ENCODE measurements at places on chromosomes 3 and 15.
A peak's percentile ranks its signal among the peaks of the same experiment; 100 is the strongest.

DNA sequence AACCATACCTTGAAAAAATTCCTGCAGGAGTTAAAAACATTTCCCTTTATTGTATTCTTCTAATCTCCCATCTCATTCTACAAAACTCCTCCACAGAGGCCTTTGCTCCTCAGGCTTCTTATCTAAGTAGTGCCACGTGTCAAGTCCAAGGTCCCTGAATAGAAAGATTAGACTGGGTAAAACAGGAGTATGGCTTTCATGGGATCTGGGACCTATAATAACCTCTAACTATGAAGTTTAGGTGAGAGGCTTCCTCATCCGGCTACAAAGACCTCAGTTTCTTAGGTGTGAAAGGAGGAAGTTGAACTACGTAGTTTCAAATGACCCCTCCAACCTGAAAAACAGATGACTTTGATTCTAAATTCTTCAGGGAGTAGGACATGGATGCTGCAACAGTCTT, 20.0 kb downstream of the GPR15 start:
- DNase-seq = no peak

DNA sequence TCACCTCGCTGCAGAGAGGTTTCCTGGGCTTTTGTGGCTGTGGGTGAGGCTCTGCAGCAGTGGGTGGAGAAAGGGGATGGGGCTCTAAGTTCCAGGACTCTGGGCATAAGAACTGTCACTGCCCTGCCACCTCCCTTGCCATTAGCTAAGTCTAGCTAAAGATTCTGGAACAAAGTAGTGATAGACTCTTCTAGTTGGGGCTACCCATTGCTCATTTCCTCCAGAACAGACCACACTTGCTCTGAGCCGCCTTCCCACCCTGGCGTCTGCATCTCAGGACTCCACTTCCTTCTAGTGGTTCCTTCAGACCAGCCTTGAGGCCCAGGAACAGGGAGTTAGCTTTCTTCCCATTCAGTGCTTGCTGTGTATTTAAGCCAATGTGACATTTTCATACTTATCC, 7.5 kb downstream of the ARHGAP31 start:
- DNase-seq = no peak

DNA sequence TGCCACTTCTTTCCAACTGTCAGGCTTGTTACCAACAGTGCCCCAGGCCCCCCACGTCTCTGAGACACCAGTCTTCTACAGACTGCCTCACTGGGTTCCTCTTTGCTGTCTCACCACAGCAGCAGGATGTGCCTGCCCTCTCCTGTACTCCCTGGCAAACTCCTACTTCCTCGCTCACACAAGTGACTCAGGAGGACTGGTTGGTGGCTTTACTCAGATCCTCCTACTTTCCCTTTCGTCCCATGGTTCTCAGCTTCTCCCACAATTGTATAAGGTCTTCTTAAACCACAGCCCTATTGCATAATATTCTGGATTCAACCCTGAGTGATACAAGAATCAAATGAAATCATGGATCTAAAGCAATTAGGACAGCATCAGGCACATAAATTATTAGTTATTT, 246.6 kb upstream of the PROK2 start:
- DNase-seq = no peak

GRCh38 chr3:132486099-132486498, 68.8 kb downstream of the DNAJC13 start:
- DNase-seq = no peak

DNA sequence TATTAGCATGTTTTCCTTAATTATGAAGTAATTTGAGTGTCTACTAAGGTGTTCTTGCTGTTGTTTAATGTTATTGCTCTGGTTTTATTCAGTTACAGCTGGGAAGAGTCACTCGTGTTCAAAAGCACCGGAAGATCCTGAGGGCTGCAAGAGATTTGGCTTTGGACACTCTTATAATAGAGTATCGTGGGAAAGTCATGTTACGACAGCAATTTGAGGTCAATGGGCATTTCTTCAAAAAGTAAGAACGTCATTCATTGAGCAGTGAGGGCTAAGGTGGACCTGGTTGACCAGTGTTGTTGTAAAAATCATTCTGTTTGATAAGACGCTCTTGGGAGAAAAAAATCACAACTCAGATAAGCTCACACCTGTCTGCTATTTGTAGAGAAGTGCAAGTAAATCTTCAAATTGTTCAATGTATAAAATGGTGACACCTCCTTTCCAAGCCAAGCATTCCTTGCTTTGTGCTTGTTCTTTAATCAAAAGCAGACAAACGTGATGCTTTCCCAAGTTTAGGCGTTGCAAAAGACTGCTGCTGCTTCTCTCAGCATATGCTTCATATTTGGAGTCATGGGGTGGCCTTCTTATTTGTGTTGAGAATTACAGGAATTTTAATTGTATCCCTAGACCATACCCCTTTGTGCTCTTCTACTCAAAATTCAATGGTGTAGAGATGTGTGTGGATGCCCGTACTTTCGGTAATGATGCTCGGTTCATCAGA, 44.2 kb downstream of the SETD5 start:
- DNase-seq = no peak

DNA sequence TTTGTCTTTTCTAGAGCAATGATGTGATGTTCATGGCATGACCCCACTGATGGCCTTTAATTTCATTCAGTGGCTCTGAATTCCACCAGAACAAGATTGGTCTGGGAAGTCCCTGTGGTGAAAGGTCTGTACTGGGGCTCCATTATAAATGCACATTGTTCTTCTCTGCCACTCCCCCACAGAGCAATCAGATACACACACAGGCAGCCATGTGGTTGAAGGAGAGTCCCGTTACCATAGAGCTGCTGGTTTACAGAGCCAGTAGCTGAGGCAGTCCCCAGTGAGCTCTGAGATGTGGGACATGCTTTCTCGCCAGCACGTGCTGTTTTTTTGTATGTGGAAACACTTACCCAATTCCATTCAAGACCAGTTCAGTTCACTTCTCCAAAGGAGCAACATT, 172.7 kb upstream of the TRIM42 start:
- no peak for DNase-seq

GRCh38 chr3:172559020-172559419, 35.8 kb upstream of the TNFSF10 start:
- no peak for DNase-seq

- no peak for DNase-seq
These were observed 917 bp downstream of the LNP1 start for GRCh38 chr3:100402256-100402655.

DNA sequence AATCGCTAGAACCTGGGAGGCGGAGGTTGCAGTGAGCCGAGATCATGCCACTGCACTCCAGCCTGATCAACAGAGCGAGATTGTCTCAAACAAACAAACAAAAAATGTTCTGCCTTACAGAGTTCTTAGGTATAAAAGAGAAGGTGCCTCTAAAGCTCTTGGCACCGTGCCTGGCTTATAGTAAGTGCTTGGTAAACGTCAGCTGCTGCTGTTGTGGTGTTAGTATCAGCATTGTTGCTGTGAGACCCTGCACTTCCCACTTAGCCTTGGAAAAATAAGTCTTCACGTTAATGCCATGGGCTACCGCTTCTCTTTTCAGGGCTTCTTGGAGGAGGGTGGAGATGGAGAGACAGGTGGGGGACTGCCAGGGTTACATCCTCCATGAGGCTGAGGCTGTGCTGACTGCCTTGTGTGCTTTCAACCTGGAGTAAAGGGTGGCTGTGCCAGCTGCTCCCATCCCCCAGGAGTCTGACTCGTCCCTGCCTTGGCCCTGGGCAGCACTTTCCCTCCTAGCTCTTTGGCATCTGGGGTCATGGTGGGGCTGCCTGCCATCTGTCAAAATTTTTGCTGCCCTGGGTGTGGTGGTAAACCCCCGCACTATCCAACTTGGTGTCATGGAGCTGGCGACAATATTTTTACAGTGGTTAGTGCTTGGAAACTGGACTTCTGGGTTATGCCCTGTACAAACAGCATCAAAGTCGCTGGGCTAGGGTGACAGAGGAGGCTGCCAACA, 17.8 kb downstream of the FLNB start:
- peak; percentile 84 for DNase-seq

GRCh38 chr3:123412076-123412475, 36.8 kb downstream of the ADCY5 start:
- DNase-seq = no peak

DNA sequence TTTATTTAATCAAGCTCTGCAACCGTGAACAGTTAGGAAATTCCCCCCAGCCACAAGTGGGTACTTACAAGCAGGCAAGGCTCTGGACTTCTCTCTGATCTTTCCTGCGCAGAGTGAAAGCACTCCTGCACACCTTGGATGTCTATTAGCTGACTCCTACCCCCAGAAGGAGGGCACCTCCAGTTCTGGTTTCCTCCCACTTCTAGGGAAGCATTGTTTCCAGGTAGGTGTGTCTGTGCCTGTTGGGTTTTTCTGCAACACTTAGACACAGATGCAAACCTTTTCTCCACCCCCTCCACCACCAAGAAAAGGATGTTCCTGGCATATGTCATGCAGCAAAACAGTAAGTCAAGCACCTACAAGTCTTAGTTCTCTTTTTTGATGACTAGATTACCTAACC, at the start of gene ZBED2:
ZBED2 (minus strand) TSS at position 115 of the 400 bp plus-strand sequence. CDS start 1,145 bp downstream, outside the sequence.
- no peak for DNase-seq

- DNase-seq = no peak
These were observed 499.0 kb upstream of the ATP11B start for GRCh38 chr3:182294256-182294655.

DNA sequence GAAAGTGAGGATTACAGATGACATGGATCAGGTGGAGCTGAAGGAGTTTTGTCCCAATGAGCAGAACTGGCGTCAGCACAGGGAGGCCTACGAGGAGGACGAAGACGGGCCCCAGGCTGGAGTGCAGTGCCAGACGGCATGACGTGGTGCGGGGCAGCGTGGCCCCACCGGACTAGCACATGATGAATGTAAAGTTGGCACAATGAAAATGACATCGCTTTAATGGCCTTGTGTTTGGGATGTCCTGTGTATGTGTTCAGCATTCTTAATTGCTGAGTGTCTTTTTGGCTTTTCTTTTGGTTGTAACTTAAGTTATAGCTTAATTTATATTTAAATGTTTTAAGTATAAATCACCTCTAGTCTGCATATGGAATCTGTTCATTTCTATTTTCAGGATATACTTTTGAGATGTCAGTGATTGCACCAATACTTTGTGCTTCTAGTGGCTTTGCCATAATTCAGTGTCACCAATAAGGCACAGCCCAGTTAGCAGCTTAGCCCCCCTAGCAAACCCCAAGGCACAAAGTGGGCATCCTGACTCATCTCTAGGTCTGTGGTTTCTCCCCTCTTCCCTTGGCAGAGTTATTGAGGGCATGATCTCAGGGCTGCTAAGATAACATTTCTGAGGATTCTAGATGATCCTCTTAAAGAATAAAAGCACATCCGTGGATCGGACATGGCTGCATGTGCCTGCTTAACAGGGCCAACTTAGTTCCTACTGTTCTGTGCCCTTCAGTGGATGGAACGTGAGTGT, 16.1 kb downstream of the DNAJA4 start:
- no peak for DNase-seq
